ENCODE measurements at places on chromosomes 3 and 15.

- DNase-seq = peak; percentile 10
These were observed 720 bp upstream of the TNIK start for GRCh38 chr3:171460725-171461524.

GRCh38 chr3:122975163-122975923 is 52.2 kb downstream of the SEMA5B start:
- no peak for DNase-seq

- no peak for DNase-seq
These were observed 131.0 kb upstream of the PLXNA1 start for GRCh38 chr3:126851934-126852333.

DNA sequence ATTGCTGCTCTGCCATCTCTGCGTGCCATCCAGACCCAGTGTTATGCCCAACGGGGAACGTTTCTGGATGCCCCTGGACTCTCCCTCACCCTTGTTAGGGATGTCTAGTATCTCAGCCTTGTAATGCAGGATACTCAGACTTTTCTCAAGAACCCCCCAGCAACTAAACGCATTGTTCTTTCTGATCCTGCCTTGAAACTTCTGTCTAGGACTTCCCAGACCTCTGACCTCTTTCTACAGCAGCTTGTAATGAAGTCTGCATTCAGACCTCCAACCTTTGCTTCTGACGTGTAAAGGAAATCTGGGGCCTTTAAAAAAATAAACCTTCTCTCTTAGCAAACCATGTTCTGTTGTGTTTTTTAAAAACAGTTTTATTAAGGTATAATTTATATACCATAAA is 139.5 kb downstream of the KCNAB1 start:
- DNase-seq = no peak

DNA sequence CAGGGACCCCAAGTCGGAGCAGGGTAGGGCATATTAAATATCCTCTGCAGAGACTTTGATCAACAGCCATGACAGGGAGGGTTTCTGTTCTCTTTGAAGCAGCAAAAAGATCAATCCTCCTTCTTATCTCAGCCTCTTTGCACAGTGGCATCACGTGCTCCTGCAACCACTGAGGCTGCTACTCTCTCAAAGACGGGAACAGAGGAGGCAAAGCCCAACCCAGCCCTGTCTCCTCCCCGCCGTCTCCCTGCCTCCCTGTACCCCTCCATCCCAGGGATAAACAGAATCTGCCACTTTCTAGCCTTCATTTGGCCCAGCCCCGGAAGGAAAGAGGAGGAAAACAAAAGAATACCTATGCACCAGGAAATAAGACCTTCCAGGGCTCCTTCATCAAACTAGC is 7.5 kb upstream of the TBC1D21 start:
- no peak for DNase-seq

- DNase-seq = no peak
These were observed 16.7 kb upstream of the CTNNB1 start for GRCh38 chr3:41182504-41183059.

DNA sequence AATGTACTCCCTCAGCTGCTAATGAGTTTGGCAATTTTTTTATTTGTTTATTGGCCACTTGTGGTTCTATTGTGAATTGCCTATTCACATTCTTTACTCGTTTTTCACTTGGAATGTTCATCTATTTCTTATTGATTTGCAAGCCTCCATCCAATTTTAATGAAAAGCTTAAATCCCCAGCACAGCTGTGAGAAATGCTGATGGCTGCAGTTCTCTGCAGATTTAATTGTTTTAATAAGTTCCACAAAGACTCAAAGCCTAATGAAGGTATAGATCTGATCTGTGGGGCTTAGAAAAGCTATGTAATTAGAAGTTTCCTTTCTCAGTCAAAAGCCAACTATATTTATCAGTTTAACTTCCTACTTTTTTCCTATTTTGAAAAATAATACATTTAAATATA is 41.5 kb downstream of the LYZL4 start:
- DNase-seq = no peak

- no peak for DNase-seq
These were observed 31.0 kb downstream of the CPN2 start for GRCh38 chr3:194320100-194320499.

GRCh38 chr15:87567406-87568030 is 689.0 kb downstream of the NTRK3 start:
- no peak for DNase-seq

Data from AG09319 (cell line).